ENCODE measurements at places on chromosomes 7 and 10. TPM values are rescaled to one million over a fixed set of nuclear protein-coding genes. Genes with fewer than 3 reads are reported as not detected.

- no peak for DNase-seq
These were observed 631.4 kb upstream of the POT1 start for GRCh38 chr7:125561006-125561405.

- DNase-seq, result no peak
These were observed 71.7 kb downstream of the LYZL2 start for GRCh38 chr10:30557884-30558283.

The OR13A1 gene
- total RNA-seq, result not detected

The FAM221A gene
- total RNA-seq, result 8.4 TPM

DNA sequence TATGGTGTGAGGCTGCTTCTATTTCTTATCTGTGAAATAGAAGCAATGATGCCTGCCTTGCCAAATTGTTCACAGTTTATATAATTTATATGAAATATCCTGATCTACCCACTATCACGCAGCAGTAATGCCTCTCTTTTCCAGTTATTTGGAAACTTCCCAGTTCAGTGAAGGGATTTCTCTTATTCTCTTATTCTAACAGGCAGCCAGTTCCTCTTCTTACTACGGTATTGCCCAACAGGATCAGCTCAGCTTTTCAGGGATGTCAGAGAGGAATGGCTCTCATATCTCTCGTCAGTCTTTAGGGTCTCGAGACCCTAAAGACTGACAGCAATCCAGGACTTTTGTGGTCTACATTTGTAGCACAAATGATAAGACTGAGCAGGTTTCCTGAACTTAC is 215.6 kb downstream of the CREB5 start:
- DNase-seq, result no peak
